ENCODE measurements at places on chromosomes 4 and X.
A peak's percentile ranks its signal among the peaks of the same experiment; 100 is the strongest.

DNA sequence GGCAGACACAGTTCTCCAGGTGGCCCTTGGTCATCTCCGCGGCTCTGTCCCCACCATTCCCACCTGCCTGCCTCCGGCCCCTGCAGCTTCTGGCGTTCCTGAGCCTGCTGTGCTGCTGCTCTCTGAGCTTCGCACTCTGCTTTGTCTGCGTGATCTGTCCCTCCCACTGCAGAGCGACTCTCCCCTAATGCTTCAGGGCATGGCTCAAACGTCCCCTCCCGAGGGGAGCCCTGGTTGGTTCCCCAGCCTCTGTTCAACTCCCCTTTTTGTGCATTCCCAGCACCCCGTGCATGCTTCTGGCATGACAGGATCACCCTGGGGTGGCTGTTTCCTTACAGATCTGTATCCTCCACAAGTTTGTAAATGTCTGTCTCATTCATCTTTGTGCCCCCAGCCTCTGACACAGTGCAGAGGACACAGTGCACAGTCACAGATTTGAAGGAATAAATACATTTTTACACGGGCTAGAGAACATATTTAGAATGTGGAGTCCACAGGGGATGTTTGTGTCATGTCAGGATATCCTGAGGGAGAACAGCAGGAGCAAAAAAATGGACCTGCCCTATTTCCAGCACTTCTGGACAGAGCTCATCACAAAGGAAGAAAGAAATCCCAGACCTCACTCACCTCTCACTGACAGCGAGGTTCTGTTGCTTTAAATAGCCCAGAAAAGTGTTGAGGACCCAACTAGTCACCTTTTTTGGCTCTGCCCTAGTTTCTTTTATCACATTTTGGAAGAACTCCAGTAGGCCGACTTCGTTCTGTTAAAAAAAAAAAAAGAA, 72.6 kb downstream of the GATB start:
- DNase-seq: no peak

GRCh38 chr4:79213702-79214101, 112.2 kb downstream of the NAA11 start:
- no peak for DNase-seq

DNA sequence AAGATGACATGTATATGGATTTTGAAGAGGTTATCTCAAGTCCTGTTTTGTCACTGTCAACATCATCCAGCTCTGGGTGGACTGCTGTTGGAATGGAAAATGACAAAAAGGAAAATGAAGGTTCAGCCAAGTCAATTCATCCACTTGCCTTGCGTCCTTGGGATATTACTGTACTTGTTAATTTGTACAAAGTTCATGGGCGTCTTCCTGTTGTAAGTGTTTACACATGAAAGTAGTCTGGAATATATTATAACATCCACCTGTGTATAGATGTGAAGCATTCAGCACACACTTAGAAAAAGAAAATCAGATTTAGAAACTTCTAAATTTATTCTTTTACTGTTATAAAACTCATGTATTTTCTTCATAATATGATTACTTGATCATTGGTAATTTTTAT, 67.2 kb downstream of the BLTP1 start:
- DNase-seq: no peak

DNA sequence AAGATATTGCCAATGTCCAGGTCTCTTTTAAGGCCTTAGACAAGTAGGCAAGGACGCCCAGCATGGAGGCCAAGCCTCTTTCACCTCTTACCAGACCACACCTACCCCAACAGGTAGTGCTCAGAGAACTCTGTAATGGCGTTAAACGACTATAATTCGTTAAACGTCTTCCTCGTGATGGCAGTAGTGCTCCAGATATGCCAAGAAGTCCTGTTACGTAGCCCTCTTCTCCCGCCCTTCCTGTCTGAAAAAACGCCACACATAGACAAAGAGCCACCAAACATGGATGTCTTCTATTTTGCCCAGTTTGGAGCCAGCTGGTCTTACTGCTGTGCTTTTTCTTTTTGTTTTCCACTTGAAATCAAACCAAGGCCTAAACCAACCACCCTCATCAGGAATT, 190.7 kb downstream of the OR13H1 start:
- DNase-seq: no peak

- DNase-seq: no peak
These were observed 89.6 kb downstream of the EGF start for GRCh38 chr4:110002326-110002725.

DNA sequence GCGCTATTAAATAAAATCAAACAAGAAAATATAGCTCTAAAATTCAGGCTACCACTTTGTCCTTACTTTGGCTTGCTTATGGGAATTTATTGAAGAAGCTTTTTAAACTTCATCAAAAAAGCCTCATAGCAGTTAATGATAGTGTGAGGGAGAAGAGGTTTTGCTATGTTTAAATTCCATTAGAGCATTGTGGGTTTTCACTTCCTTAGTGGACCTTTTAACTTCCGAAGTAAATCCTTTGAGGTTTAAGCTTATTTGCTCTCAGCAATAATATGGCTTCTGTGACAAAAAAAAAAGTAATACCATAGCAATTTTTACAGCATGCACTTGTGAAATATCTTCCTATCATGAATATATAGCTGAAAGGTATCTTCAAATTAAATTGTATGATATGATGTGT, 120.2 kb upstream of the NDST4 start:
- no peak for DNase-seq

- DNase-seq: no peak
These were observed 361.1 kb downstream of the TRAM1L1 start for GRCh38 chr4:116724249-116724648.

GRCh38 chr4:139454111-139455045, at the start of gene RAB33B:
Gene RAB33B (plus strand): TSS chr4:139454121. CDS start chr4:139454196, 75 bp downstream.
- no peak for DNase-seq

GRCh38 chr4:140807491-140808252, 51.5 kb upstream of the TBC1D9 start:
- no peak for DNase-seq

- DNase-seq: no peak
These were observed 1.3 kb downstream of the BGN start for GRCh38 chrX:153495903-153496589.

- no peak for DNase-seq
These were observed 4.1 kb downstream of the GRID2 start for GRCh38 chr4:92307866-92308265.

GRCh38 chr4:150510176-150510865, 71.6 kb upstream of the MAB21L2 start:
- DNase-seq: no peak

- DNase-seq: no peak
These were observed 14.3 kb downstream of the ANTXR2 start for GRCh38 chr4:80058740-80059139.

DNA sequence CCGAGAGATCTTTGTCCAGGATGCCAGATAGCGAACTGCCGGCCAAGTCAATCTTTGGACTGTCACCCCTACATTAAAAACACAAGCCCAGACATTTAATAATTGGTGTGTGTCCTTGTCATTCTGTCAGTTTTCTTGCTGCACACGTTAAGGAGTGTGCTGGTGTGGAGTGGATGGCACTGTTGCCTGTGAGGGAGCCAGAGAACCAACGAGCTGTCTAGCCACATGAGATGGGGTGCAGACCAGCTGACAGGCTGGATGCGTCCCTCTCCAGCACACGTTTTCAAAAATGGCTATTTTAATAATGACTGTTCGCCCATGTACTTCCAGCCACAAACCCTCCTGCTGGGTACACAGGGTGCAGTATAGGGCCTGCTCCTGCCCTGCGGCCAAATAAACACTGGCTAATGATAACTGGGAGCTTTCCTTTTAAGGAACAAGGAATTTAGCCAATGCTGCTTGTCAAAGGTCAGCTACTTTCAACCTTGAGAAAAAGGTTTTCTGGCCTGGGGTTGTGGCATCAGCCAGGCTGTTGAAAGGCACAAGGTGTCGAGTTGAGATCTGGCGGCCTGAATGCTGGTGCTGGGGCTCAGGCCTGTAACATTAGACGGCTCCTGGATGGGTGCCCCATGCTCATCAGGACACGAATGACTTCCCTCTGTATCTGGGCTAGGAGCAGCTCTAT, 54.0 kb upstream of the MAP3K15 start:
- DNase-seq: no peak

DNA sequence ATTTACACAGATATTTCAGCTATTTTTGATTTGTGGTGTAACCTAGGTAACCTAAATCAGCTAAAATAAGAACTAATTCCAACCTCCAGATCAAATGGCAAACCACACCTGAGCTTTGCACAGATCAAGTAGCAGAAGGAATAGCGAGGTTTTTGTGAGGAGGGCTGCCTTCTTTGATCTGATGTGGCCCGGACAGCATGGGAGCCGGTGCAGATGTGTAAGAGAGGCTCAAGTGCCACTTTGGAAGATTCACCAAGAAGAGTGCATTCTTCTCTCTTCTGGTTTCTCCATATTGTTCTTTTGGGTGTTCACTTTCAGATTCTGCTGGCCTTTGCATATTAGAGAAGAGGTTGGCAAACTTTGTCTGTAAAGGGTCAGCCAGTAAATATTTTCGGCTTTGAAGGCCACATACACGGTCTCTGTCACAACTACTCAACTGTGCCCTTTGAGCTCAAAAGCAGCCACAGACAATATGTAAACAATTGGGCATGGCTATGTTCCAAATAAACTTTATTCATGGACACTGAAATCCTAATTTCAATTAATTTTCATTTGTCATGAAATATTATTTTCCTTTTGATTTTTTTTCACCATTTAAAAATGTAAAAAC, 78.9 kb upstream of the FAM9C start:
- DNase-seq: no peak

DNA sequence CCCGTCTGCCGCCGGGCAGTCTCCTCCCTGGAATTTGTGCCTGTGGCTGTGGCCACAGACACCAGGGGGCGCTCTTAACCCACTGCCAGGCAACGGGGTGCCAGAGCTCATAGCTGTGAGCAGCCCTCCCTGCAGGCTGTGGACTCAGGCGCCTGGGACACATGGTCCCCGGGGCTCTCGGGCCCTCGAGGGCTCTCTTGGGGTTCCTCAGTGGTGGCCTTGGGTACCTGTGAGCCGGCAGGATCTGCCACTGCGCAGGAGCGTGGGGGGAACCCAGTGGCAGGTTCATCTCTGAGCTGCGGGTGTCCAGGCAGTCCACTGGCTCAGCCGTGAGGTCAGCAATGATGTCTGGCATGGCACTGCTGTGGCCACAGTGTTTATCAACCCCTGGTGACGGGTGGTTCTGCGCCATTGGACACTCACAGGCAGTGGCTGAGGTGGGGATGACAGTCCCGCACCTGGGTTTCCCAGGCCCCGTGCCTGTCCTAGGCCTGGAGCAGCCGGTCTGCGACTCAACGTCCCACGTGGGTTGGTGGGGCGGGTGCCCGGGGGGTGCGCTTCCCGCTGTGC, 37.2 kb downstream of the PCGF3 start:
- peak; percentile 33 for DNase-seq

DNA sequence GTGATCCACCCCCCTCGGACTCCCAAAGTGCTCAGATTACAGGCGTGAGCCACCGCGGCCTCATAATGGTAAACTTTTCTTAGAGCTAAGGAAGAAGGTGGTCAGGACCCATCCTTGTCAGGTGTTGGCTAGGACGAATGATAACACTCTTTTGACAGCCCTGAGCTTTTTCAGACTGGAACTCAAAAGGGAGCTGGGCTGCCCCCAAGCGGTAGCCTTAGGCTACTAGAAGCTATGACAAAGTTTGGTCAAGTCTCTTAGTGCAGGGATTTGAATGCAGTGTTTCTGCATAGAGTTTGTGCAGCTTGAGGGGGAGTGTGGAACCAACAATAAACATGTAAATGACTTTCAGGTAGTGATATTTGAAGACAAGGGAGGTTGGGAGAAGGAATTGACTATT, 11.8 kb upstream of the HSD17B10 start:
- no peak for DNase-seq

- no peak for DNase-seq
These were observed 1.7 kb upstream of the SLC2A9 start for GRCh38 chr4:10023050-10023419.

DNA sequence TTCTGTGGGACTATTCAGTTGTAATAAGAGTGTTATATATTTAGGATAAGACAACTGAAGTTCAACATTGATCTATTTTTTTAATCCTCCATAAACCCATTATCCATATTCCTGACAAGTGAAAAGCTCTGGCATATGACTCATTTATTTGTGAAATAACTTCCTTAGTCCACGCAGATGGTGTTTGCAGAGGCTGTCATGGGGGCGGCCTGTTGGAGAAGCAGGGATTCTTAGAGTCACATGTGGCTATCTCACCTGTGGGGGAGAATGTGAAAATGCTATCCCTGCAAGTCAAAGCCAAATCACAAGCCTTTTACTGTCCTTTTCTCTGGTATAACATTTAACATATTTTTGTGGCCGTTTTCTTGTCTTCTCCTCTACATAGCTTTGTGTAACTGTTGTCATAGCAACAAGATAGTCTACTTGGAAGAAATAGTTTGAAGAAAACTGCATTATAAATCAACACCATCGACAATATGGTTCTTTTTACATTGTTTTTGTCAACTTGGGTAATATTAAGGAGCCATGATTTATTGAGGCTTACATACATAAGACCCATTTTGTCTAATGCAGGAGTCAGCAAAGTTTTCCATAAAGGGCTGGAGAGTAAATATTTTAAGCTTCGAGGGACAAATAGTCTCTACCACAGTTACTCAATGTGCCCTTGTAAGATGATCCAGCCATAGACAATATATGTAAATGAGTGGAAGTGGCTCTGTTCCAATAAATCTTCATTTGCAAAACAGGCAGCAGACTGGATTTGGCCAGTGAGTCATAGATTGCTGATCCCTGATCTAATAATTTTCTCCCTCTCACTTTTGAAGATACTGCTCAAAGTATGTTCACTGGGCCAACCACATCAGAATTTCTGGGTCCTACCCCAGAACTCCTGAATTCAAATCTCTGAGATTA, 395.0 kb downstream of the DTHD1 start:
- no peak for DNase-seq

- no peak for DNase-seq
These were observed at the start of gene FGFR3 for GRCh38 chr4:1792832-1793495. Gene FGFR3 (plus strand): TSS chr4:1793293. CDS start chr4:1793935, 642 bp downstream.

GRCh38 chr4:114282937-114283336, 303.5 kb upstream of the ARSJ start:
- no peak for DNase-seq

- DNase-seq: no peak
These were observed 10.6 kb upstream of the PYURF start for GRCh38 chr4:88533937-88534750.

GRCh38 chr4:1453731-1454130, 47.5 kb upstream of the NKX1-1 start:
- DNase-seq: no peak

DNA sequence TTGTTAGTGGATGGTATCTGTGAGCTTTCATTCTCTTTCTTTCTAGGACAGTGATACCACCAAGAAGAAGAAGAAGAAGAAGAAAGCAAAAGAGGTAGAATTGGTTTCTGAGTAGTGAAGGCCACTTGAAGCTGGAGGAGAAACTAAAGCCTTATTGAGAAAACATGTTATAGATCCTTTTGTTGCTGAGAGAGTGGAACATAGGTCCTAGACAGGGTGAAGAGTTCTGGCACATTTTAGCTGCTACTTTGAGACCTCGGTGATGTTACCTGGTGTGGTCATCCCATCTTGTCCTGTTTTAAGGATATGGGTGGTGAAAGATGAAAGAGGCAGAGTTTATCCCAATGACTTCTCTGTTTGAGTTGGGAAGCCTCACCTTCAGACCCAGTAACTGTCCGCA, 14.1 kb downstream of the DKC1 start:
- no peak for DNase-seq
